ENCODE measurements at places on chromosomes 6 and 20. TPM values are rescaled to one million over a fixed set of nuclear protein-coding genes. Genes with fewer than 3 reads are reported as not detected.

Gene KCNK17
- 1.2 TPM for total RNA-seq

Gene BEND3
- total RNA-seq: 72.1 TPM

Gene MAP7
- total RNA-seq: 51.1 TPM

DNA sequence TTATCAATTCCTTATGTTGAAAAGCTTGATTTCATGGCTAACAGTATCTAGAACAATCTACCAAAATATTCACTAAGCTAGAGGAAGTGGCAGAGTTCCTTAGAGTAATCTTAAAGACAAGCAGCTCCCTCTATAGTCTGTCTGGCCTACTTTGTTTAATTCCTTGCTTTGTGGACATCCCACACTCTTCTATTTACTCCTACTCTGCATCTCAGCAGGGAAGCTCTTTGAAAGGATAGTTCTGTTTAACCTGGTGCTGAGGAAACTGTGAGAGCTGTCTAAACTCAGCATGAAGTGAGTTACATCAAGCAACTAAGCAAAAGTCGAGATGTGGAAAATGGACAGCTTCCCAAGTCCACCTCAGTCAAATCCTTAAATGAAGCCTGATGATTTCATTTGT lies 4.3 kb downstream of the REV3L start:
- H3K4me3 ChIP-seq: no peak overlapping the region
- H3K36me3 ChIP-seq: no peaks in the 10 kb centered on the region
- no peak for DNase-seq
- H3K27me3 ChIP-seq: peaks cover 28% of the 10 kb centered on the region
- no peaks in the 10 kb centered on the region for H3K4me1 ChIP-seq

DNA sequence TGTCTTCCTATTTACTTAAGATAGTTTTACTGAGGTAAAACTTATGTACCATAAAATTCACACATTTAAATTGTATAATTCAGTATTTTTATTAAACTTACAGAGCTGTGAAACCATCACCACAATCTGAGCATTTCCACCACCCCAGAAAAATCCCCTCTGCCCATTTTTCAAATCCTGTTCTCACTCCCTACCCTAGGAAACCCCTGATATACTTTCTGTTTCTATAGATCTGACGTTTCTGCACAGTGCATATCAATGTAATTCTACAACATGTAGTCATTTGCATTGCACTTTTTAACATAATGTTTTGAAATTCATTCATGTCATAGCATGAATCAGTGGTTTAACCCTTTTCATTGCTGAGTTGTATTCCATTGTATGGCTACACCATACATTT lies 96.7 kb upstream of the OPRM1 start:
- no peak overlapping the region for H3K27ac ChIP-seq
- no peaks in the 10 kb centered on the region for H3K36me3 ChIP-seq
- H3K27me3 ChIP-seq: no peaks in the 10 kb centered on the region
- no peak for DNase-seq
- H3K4me3 ChIP-seq: no peak overlapping the region

DNA sequence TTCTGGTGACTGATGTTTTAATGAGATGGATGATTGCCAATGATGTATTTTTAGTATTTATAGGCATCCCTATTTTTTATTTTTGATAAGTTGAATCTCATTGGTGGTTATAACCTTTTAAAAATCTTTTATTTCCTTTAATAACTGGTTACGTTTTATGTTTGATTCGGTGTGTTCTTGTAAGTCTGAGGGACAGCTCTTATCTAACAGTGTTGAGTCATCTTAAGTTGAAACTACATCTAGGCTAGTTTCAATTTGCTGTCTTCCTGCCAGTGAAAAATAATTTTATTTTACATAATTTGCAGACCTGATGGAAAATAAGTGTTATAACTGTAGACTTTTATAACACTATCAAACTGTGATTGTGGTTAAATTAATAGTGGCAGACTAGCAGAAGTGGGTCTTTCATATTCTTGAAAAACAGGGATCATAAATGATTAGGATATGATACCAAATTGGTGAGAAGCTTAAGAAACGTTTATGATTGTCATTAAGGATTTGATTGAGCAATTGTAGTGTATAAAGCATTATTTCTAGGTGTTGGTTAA lies 4.6 kb downstream of the AFDN start:
- peaks cover 2% of the 10 kb centered on the region for H3K4me1 ChIP-seq
- H3K27me3 ChIP-seq: no peaks in the 10 kb centered on the region
- no peak overlapping the region for H3K4me3 ChIP-seq
- no peak for DNase-seq
- no peak overlapping the region for H3K27ac ChIP-seq

Gene SAMD10
- 5.7 TPM for total RNA-seq

Gene EBF4
- 4.3 TPM for total RNA-seq

GRCh38 chr6:21772884-21773575 lies 179.5 kb downstream of the SOX4 start:
- no peaks in the 10 kb centered on the region for H3K27me3 ChIP-seq
- no peak overlapping the region for H3K4me3 ChIP-seq
- H3K4me1 ChIP-seq: peaks cover 29% of the 10 kb centered on the region
- peaks cover 5% of the 10 kb centered on the region for H3K36me3 ChIP-seq
- H3K27ac ChIP-seq: no peak overlapping the region
- DNase-seq: no peak

DNA sequence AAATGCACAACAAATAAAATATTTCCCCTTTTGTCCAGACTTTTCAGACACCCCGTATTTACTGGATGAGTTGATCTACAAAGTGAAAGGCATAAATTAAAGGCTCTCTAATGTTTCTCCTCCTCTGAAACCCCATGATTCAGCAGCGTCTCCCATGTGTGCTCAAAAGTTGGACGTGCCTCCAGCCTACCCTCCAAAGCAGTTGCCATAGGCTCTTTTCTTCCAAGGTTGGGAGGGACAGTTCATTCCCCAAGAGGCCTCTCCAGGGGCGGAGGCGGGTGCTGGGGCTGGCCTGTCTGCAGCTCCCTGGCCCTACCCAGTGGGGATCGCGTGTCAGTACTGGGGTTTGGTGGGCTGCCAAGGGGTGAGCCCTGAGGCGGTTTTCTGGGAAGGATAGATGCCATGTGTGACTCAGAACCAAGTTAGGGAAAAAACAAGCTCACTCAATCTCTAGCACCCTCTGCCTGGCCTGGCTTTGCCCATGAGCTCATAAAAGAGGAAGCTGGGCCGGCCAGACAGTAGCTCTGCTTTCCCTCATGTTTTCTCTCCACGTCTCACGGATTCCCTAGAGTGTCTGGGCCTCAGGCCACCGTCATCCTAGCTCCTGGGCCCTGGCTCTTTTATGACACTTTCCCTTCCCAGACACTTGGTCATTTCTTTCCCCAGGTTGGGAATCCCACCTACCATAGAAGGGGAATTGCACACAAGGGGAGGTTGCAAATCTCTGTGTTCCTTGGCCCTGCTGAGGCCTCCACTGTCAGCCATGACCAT lies 8.0 kb upstream of the IER3 start:
- H3K4me1 ChIP-seq: no peaks in the 10 kb centered on the region
- H3K27ac ChIP-seq: no peak overlapping the region
- no peaks in the 10 kb centered on the region for H3K27me3 ChIP-seq
- H3K36me3 ChIP-seq: no peaks in the 10 kb centered on the region
- no peak for DNase-seq

DNA sequence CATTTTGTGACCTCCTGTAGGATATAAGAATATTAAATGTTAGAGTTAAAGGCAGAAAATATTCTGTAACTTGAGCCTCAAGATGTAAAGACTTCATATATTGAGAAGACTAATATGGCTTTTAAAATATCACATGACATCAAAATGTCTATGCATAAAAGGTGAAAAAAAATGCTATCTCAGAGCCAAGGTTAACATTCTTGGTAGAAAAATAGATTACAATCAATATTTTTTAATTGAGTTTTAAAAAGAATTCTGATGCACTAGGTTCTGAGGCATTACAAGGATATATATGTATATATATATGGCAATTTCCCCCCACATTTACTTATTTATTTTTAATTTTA lies 46.2 kb upstream of the RAB23 start:
- H3K36me3 ChIP-seq: peaks cover 5% of the 10 kb centered on the region
- no peak overlapping the region for H3K4me3 ChIP-seq
- H3K4me1 ChIP-seq: no peaks in the 10 kb centered on the region
- H3K27me3 ChIP-seq: no peaks in the 10 kb centered on the region
